ENCODE measurements at places on chromosomes 4 and X.

DNA sequence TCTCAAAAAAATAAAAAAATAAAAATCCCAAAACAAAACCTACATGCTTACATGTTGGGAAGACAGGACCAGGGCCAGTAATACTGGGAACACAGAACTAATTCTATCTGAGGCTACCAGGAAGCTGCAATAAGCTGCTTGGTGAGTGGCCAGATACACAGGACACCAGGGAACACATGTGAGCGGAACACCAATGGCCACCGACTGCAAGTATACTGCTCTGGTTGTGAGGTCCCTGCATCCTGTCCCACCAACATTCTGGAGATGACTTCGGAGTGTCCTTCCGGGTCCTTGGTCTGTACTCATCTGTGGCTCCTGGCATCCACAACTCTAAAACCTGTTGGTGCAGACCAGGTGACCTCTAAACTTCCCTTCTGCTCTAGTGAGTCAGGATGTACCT, 2.7 kb downstream of the TNIP2 start:
- no peak for DNase-seq

GRCh38 chrX:71922686-71923085, 12.0 kb downstream of the NHSL2 start:
- DNase-seq = no peak

- DNase-seq = no peak
Observed at GRCh38 chr4:168854350-168854921, 155.6 kb downstream of the CBR4 start.

DNA sequence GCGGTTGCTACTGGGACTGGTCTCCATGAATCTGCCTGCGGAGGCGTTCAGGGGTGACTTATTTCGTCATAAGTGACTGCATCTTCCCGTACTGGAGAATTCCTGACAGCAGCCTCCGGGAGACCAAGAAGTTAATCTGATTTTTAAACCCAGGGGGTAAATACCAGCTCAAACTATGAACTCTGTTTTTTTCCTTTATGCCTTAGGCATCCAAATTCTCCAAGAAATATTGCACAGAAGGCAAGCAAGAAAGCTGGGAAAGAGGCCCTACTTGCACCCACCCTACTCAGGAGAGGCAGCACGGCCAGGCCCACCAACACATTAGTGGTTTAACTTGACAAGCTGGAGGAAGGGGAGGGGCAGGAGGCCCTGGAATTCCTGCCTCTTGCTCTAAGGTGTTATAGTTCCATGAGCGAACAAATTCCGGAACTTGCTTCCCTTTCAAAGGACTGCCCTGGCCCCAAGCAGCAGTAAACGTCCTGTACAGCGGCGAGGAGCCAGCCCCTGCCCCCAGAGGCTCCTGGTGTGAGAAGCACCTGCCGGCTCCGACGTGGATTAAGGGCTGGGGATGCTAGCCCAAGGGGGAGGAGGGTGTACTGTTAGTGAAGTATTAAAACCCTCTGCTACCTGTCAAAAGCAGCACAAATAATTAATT, 177.2 kb downstream of the AFAP1 start:
- DNase-seq = no peak

DNA sequence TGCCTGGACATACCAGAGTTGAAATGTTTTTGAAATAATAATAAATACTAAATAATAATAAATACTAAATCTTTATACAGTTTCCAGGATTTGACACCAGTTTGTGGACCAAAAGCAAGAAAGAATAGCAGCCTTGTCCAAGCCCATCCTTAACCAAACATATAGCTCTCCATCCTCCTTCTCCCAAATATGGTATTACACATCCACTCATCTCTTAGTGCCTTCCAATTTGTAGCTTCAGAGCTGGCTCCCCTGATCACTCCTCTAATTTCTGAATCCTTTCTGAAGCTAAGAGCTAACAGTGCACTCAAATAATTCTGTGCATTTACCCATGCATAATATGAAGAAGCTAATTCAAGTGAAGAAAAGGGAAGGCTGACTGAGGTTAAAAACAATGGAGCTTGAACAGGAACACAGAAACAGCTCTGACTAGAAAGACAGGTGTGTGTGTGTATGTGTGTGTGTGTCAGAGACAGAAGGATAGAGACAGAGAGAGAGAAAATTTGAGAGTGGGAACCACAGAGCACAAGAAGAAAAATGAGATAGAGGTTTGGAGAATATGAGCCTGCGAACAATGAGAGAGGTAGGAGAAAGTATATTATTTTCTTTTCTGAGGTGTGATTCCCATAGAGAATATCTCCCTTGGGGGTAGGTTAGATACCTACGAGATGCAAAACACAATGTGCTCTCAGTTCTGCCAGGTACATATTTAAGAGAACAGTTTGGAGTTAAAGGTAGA, 123.5 kb downstream of the CAMK2D start:
- no peak for DNase-seq

DNA sequence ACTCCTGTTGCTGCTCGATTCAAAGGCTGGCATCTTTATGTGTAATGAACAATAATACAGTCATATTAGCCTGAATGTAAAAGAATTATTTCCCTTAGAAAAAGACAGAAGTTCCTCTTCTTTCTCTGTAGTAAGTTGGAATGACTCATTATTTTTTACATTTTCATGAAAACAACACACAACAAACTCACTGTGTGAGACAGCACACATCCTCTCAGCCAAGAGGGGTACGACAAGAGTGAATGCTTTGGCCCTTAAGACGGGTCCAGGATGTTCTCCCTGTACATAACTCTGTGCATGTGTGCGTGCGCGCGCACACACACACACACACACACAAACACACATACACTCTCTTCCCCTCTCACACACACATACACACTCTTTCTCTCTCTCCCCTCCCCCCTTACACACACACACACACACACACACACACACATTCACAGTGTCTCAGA, 72.8 kb downstream of the MANBA start:
- no peak for DNase-seq
